ENCODE measurements at places on chromosomes 3 and 15.

GRCh38 chr3:141289228-141289772 lies 57.7 kb downstream of the PXYLP1 start:
- no peak for DNase-seq

- DNase-seq = peak; percentile 50
Measured at GRCh38 chr3:193574488-193575070, 18.4 kb upstream of the OPA1 start.

GRCh38 chr3:52092891-52093290 lies 36.5 kb upstream of the DUSP7 start:
- DNase-seq = no peak

DNA sequence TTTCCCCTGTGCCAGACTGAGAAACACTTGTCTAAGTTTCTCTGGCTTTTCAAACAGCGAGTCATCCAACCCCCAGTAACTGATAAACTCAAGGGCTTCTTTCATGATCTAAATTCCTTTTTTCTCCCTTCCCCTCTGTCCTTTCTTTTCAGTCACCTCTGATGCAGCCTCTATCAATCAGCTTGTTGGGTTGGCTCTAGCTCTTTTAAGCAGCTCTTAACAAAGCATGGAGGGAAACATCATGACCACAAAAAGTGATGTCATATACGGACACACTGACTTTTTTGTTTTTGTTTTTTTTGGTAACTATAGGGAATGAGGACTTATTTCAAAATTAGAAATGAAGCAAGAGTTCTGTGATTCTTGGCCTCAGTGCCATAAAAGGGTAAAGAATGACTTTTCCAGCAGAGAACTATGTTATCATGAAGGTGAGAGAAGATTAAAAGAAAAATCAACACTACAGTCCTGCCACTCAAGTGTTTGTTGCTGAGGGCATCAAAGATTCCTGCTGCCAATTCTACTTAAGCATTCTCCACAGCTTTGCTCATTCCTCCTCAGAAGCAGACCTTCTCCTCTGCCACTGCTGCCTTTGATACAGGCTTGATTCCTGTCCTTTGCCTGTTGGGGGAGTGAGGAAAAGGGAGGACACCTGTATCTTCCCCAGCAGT lies 457.0 kb upstream of the ONECUT1 start:
- DNase-seq = peak; percentile 97

- DNase-seq = no peak
Measured at GRCh38 chr3:13191016-13191415, 117.8 kb upstream of the IQSEC1 start.
